ENCODE measurements at places on chromosomes 12 and 14.

DNA sequence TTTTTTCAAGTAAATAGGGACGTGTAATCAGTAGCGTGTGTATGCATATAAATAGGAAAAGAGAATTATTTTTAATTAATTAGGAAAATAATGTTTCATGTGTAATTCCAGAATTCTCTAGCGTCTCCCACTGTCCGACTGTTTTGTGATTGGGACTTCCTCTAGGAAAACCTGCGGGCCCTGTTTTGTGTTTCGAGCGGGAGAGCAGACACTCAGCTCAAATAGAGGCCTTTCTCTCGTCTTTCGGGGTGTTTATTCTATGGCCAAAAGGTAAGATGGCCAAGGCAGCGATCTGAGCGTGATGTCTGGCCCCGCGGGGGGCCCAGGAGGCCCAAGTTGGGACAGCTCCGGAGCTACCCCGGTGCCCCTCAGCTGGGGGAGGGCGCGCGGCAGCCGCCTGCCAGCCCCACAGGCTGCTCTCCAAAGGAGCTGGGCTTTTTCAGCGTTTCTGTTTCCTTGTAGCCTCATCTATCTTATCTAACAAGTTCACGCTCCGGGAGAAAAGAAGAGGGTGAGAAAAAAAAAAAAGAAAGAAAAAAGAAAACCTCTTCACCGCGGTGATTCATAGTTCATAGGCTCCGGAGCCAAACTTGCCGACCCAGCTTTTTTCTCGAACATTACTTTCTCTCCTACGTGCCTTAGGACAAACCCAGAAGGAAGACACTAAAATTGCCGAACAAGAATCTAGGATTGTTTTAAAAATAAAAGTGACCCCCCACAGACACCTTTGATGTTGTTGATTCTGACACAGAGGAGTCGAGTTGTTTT is 7.5 kb upstream of the FOXG1 start:
- no peak for DNase-seq

DNA sequence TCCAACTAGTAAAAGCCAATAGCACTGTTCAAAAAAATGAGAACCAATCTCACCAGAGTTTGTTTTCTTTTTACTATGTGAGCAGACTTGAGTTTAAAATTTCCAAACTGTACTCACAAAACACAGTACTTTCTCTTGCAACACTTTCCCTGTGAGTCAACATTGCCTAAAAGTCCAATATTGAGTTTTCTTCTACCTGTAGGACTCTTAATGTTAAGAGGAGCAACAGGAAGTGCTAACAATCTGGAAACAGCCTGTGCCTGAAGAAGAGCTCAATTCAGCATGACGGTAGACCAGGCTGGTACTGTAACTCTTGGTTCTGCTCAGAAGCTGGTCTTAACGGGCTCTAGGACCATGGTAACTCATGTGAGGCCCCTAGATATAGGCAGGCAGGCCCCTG is 144.3 kb downstream of the MED13L start:
- no peak for DNase-seq

GRCh38 chr12:102548543-102548942 is 68.2 kb upstream of the IGF1 start:
- no peak for DNase-seq

DNA sequence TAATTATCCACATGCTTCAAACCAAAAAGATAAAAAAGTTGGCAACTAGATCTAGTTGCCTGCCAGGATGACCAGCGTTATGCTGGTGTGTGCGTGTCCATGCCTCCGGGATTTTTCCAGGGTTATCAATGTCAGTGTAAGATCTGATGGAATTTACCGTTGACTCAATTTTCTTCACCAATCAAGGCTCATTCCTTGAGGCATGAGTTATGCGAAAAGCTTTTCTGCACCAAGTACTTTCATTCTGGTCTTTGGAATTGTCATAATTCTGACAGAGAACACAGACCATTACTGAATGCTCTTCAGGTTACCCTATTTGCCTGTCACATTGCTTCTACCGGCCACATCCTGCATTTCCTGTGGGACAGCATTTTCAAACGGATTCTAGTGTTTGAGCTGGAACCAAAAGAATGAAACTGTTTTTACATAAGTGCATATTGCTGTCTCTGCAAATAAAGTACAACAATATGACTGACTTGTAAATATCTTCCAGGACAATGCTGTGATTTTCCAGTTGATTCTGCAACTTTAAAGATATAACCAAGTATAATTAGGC is 91.8 kb downstream of the DUSP16 start:
- no peak for DNase-seq

- no peak for DNase-seq
These were observed 14.5 kb upstream of the GPR162 start for GRCh38 chr12:6807170-6807569.

DNA sequence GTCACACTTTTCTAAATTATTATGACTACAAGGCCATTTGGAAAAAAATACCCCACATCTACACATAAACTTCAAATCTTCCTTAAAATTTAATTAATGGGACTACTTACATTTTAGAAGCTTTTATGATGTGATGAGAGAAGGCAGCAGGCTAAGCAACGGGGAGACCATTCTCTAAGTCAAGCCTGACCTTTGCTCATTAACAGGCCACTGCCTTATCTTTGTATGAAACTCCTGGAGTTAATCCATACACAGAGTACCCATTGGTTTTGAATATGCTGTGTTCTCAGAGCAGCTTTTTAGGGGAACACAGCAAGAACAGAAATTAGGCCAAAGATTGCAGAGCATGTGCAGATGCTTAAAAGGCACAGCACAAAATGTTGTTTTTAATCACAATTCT is 35.5 kb upstream of the LRIG3 start:
- no peak for DNase-seq

DNA sequence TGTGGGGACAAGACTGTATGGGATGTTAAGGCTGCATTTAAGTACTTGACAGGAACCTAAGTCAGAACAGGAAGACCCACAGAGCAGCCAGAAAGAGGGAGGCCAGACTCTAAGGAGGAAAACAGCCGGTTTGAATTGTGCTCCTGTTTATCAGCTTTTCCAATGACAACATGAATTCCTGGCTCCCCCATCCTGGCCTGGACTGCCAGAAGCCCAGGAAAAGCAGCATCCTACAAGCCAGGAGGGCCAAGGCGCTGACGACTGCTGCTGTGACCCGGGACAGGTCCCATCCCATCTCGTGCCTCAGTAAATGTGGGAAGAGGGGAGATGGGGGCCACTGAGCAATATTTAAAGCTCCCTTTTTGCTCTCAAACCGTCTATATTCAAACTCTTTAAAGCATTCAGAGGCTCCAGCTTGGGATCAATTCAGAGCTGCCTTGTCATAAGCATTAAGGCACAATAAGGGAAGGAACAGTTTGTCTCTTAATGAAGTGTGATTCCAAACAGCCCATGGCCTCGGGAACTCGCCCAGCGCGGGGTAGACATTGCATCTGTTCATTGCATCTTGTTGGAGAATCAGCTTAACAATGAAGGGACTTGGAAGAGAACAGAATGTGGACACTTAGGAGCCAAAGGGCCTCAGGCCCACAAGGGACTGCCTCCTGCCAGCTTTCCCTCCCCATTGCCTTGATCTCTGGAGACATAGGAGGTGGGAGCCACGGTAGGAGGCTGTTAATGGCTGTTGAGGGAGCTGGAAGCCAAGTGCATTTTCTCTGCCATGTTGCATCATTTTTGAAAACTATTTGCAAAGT is 49.6 kb downstream of the CMKLR1 start:
- DNase-seq: no peak

- no peak for DNase-seq
These were observed 40.5 kb upstream of the EID3 start for GRCh38 chr12:104263026-104263425.

DNA sequence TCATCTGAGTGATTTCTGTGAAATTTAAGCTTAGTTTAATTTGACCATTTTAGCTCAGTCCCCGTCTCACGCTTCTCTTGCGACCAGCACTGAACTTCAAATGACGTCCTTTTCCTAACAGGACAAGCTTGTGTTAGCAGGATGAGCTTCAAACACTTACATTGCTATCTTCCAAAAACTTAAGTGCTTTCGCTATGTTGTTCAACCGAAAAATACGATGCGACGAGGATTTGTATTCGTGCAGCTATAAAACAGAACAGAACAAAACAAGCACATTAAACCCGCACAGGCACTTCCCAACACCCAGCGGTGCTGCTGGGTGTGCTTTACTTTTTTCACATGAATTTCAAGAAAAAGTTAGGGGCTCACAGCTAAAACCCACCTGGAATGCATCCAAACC is 64.2 kb upstream of the DICER1 start:
- no peak for DNase-seq

GRCh38 chr14:102523569-102524450 is 14.2 kb upstream of the ANKRD9 start:
- no peak for DNase-seq

DNA sequence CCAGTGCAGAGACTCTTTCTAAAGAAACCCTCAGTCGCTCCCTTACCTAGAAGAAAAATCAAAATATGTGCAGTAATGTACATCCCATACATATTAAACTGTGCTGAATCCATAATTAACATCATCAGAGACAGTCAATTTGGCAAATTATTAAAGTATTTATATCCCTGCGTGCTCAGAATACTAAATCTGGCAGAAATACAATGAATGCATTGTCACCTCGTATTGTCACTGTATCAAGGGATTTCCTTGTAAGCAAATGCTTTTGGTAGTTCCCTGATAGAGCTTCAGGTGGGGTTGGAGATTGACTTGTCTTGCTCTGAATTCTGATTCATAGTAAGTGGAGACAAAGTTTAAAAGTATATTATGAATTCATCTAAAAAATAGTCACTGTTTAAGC is 319.1 kb downstream of the PPFIA2 start:
- no peak for DNase-seq

GRCh38 chr14:73829071-73829470 is 22.6 kb upstream of the PTGR2 start:
- no peak for DNase-seq

GRCh38 chr12:530308-530707 is 70.6 kb downstream of the B4GALNT3 start:
- DNase-seq: no peak

DNA sequence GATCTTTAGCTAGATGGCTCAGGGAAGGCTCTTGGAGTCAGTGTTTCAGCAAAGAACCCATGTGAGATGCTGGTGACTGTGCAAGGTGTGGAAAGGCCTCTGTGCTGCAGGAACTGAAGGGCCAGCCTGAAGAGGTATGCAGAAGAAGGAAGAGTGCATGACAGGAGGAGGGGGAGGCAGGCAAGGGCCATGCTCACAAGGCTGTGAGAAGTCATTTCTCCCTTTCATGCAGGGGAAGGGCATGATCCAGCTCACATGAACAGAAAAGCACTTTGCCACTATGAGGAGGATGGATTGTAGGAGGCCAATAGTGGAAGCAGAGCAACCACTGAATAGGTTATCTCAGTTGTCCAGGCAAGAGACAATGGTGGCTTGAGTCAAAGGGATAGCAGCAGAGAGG is 83.7 kb downstream of the SSPN start:
- DNase-seq: no peak

- peak; percentile 33 for DNase-seq
These were observed 95.2 kb upstream of the PCED1B start for GRCh38 chr12:46983959-46984841.

- no peak for DNase-seq
These were observed 113.9 kb downstream of the ANO4 start for GRCh38 chr12:100908501-100908900.

DNA sequence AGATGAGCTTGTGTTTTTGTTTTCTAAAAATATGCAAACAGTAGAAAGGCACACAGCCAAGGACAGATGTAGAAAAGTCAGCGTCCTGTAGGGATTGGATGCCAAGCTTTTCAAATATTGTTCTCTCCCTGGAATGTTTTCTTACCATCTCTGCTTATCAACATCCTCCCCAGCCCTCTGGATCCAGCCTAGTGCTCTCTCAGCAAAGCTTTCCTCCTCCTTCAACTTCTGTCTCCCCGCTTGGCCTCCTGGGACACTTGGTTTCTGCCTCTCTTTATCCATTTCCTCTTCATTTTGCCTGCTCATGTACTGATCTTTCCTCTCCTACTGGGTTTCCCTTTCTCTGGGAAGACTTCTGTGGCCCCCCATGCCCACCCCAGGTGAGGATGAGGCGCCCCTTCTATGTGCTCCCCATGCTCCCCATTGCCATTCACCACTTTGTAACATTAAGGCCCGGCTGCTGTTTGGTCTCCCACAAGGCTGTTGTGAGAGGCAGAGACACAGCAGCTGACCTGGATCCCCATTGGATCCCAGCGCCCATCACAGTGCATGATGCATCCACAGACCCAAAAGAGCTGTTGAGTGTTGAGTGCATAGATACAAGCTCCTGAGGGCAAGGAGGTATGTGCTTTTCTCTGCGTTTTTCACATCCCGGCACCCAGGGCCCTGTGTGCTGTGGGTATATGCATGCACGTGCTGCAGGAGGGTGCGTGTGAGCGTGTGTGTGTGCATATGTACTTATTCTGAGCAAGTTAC is 38.2 kb downstream of the EVL start:
- peak; percentile 37 for DNase-seq

DNA sequence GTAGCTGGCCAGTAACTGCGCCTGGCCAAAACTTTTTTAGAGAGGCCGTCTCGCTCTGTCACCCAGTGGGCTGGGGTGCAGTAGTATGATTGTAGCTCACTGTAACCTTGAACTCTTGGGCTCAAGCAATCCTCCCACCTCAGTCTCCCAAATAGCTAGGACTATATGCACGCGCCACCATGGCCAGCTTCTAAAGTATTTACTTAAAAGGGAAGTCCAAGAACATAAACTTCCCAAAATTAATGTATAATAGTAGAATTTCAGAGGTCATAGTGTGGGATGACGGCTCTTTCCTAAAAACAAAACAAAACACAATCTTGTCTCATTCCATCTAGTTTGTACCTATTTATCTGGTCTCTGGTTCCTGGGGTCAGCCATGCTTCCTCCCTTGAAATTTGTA is 42.2 kb upstream of the FOS start:
- no peak for DNase-seq

DNA sequence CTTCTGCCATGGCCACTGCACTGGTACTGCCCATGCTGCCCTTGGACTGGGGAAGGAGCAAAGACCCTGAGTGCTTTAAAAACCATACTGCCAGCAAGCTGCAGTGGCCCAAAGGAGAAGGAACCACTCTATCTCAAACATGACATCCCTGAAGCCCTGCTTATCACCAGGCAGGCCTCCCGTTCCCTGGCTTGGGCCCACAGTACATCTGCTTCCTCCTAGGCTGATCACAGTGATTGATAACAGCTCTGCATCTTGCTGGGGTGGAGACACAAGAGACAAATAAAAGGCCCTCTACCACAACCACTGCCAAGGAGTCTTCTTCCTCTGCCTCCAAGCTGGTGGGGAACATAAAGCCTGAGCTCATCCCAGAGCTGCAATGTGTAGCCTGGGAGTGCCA is 567.5 kb downstream of the TRHDE start:
- DNase-seq: no peak

GRCh38 chr14:73462815-73463214 is 4.5 kb upstream of the NUMB start:
- DNase-seq: no peak

DNA sequence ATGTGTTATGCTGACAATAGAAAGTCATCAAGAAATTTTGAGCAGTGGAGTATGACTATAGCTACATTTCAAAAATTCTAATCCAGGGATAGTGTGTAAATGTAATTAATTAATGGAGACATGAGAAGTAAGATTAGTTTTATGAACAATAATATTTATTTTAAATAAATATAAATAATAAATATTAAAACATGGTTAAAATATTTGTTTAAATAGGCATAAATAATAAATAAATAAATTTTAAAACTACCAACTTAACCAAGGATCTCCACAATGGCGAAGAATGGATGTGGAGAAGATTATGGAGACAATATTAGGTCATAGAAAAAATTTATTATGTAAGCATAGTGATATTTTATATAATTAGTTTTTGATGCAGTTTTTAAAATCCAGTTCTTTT is 588.2 kb upstream of the NOVA1 start:
- no peak for DNase-seq

All from activated naive CD4-positive, alpha-beta T cell treated with anti-CD3 and anti-CD28 coated beads, Interleukin-2, amount 50 U/mL, for 16 hours (primary cell).